ENCODE measurements at places on chromosomes 5 and 9. TPM values are rescaled to one million over a fixed set of nuclear protein-coding genes. Genes with fewer than 3 reads are reported as not detected.
A peak's percentile ranks its signal among the peaks of the same experiment; 100 is the strongest.

HINT2 gene
- polyA plus RNA-seq = 41.6 TPM

NR2F1-AS1 gene
- polyA plus RNA-seq = 2.7 TPM

TEK gene
- polyA plus RNA-seq = 20.4 TPM

TTC1 gene
- polyA plus RNA-seq = 23.9 TPM

GRCh38 chr5:77424921-77425320 lies 67.2 kb downstream of the WDR41 start:
- no peaks in the 10 kb centered on the region for H3K36me3 ChIP-seq
- no peaks in the 10 kb centered on the region for H3K4me1 ChIP-seq
- no peak for DNase-seq
- no peak overlapping the region for H3K4me3 ChIP-seq
- H3K27ac ChIP-seq = no peak overlapping the region

DNA sequence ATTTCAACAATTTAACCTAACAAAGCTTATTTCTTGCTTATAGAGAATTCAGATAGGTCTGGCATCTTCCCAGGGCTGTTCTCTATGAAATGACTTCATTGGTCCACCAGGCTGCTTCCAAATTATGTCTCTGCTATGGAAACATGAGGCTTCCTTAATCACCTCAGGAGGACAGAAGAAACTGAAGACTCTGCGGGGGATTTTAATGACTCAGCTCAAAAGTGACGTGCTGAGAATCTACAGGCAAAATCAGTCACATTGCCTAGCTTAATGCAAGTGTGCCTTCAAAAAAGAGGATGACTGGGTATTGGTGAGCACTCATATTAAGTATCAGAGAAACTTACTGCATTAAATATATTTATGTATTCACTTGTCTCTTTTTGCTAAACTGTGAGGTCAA lies 315.5 kb upstream of the RGMB start:
- H3K36me3 ChIP-seq = no peaks in the 10 kb centered on the region
- H3K4me3 ChIP-seq = no peak overlapping the region
- peaks cover 19% of the 10 kb centered on the region for H3K4me1 ChIP-seq
- H3K27ac ChIP-seq = no peak overlapping the region
- DNase-seq = no peak

MLLT3 gene
- 6.1 TPM for polyA plus RNA-seq

- no peaks in the 10 kb centered on the region for H3K27me3 ChIP-seq
- H3K36me3 ChIP-seq = no peaks in the 10 kb centered on the region
- no peak overlapping the region for H3K4me3 ChIP-seq
- no peak overlapping the region for H3K27ac ChIP-seq
- no peak for DNase-seq
- H3K4me1 ChIP-seq = no peaks in the 10 kb centered on the region
Observed at GRCh38 chr5:76745670-76746069, 29.7 kb downstream of the F2R start.

DNA sequence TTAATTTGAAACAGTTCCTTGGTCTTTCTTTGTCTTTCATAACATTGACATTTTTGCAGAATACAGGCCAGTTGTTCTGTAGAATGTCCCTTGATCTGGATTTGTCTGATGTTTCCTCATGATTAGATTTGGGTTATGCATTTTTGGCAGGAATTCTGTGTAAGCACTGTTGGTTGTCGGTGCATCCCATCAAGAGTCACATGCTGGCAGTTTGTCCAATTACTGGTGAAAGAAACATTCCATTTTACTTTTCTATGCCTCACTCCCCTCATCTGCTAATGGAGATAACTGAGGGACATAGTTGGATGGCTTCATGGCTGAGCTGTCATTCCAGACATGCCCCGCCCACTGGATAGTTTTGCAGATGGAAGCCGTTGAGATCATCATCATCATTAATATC lies 7.6 kb upstream of the ZNF618 start:
- no peaks in the 10 kb centered on the region for H3K4me1 ChIP-seq
- no peak overlapping the region for H3K4me3 ChIP-seq
- H3K36me3 ChIP-seq = no peaks in the 10 kb centered on the region
- H3K27ac ChIP-seq = no peak overlapping the region
- H3K27me3 ChIP-seq = peaks cover 8% of the 10 kb centered on the region

DNA sequence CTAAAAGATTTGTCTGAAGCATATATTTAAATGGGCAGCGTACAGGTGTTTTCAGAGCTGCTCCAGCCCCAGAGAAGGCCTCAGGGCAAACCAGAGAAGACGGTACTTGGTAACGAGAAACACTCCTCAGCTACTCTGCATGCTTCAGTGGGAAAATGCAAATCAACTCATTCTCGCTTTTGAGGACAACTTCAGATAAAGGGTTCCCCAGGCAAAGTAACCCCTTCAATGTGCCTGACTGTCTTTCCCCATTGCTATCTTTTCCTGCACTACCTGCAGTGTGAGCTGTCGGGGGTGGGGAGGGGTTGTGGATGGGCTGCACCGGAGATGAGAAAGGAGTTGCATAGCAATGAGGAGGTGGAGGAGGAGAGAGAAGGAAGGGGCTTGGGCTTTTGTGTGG lies 339.7 kb upstream of the CLINT1 start:
- no peak for DNase-seq
- H3K36me3 ChIP-seq = no peaks in the 10 kb centered on the region
- H3K27ac ChIP-seq = no peak overlapping the region
- H3K4me1 ChIP-seq = no peaks in the 10 kb centered on the region
- H3K27me3 ChIP-seq = no peaks in the 10 kb centered on the region
- no peak overlapping the region for H3K4me3 ChIP-seq

- DNase-seq = peak; percentile 66
- H3K4me3 ChIP-seq = no peak overlapping the region
- H3K36me3 ChIP-seq = no peaks in the 10 kb centered on the region
Observed at GRCh38 chr5:103475629-103476240, 86.9 kb downstream of the NUDT12 start.

DNA sequence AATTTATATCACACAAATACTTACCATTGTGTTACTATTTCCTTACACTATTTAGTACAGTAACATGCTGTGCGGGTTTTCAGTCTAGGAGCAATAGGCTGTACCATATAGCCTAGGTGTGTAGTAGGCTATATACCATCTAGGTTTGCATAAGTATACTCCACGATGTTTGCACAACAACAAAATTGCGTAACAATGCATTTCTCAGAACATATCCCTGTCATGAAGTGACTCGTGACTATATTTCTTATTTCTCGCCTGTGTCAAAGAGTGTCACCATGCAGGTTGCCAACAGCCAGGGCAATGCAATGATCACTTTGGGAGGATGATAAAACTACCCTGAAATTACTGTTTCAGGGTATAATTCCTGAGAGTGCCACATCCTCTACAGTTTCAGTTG lies 65.6 kb upstream of the CD180 start:
- H3K4me3 ChIP-seq = no peak overlapping the region
- H3K27me3 ChIP-seq = no peaks in the 10 kb centered on the region
- no peak for DNase-seq
- H3K27ac ChIP-seq = no peak overlapping the region

PCDHB2 gene
- 0.57 TPM for polyA plus RNA-seq

FOXD4L5 gene
- polyA plus RNA-seq = not detected

LRSAM1 gene
- polyA plus RNA-seq = 12.6 TPM

OBP2B gene
- not detected for polyA plus RNA-seq

DNA sequence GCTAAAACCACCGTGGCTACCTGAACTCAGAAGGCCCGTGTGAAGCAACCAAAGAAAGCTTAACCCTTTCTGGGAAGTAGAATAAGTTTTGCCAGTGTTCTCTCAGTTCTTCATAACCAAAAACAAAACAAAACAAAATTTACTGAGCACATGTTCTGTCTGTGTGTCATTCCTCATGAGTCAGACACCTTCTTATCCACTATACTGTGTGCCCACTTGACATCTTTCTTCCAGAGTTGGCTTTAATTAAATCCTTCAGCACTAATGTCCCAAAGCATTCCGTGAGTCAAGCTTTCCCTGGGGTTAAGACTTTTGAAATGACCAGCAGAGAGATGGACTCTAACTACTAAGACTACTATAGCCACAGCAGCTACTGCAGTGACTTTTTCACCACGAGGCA lies 61.3 kb downstream of the GLIS3 start:
- DNase-seq = no peak
- H3K36me3 ChIP-seq = no peaks in the 10 kb centered on the region
- peak overlapping the region; percentile 33 for H3K27ac ChIP-seq
- peaks cover 9% of the 10 kb centered on the region for H3K4me1 ChIP-seq

DNA sequence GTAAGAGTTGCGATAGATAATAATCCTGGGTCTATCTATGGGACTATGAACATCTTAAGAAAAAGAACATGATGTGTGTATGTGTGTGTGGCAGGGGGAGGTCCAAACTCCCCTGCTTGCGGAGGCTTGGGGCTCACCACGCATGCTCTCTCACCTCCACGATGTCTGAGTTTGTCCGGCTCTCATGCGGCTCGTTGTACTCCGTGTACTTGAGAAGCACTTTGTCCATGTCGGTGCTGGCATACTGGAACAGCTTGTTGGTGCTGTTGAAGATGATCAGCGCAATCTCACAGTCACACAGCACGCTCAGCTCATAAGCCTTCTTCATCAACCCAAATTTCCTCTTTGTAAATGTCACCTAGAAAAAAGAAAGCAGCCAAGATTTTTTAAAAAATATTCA lies 78.5 kb downstream of the MEF2C start:
- H3K4me1 ChIP-seq = no peaks in the 10 kb centered on the region
- H3K27ac ChIP-seq = no peak overlapping the region
- no peak for DNase-seq

DNA sequence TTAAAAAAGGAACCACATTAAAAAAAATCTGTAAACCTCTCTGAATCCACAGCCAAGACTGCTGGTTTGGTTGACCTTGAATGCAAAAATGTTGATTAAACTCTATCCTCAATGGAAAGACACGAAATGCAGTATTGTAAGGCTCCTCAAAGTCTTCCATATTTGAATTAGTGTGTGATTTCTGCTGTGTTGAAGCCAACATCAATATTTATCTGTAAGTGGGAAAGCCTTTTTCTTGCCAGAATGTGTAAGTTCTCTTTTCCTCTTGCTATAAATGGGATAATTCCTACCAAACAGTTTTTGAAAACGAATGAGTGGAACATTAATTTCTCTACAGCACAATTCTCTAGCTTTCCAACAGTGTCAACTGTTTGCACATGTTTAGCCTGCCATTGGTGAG lies 422.1 kb upstream of the TNC start:
- no peaks in the 10 kb centered on the region for H3K4me1 ChIP-seq
- H3K27ac ChIP-seq = no peak overlapping the region
- no peaks in the 10 kb centered on the region for H3K36me3 ChIP-seq
- no peak for DNase-seq
- no peaks in the 10 kb centered on the region for H3K27me3 ChIP-seq
- H3K4me3 ChIP-seq = no peak overlapping the region

DNA sequence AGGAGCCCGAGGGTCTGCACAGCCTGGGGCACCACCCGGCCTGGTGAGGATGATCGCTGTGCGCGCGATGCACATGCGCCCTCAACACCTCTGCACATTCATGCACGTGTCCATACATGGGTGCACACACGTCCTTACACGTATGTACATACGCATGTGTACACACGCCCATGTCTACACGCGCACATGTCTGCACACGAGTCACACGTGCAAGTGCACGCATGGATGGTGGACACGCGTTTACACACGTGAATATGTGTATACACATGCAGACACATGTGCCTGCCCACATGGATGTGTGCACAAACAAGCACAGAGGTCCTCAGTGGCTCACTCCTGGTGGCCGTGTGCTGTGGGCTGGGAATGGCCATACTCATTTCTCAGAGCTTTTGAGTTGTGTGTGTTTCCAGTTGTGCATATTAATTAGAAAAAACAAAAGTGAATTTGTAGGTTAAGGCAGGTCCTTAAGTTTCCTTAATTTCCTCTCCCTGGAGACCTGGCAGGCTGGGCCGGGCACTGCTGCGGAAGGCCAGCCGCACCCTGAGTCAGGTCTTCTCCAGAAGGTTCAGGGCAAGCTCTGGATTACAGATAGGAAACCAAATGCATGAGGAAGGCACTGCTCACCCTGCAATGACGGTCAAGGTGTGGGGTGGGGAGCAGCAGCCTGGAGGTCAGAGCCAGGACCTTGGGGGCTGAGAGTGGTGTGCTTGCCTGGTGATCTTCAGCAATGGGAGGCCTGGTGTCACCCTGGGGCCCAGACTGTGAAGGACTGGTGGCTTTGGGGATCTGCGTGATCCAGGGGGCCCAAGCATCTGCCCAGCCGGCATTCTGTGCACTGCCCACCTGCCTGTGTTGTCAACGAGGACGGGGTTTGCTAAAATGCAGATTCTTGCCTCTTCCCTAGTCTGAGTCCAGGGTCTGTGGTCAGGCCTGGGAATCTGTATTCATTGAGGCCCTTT lies 1.3 kb upstream of the RNU6ATAC start:
- DNase-seq = peak; percentile 48
- no peaks in the 10 kb centered on the region for H3K36me3 ChIP-seq
- peaks cover 4% of the 10 kb centered on the region for H3K4me1 ChIP-seq
- H3K4me3 ChIP-seq = no peak overlapping the region

GRCh38 chr5:58156361-58156760 lies 303.5 kb downstream of the PLK2 start:
- no peaks in the 10 kb centered on the region for H3K36me3 ChIP-seq
- H3K4me1 ChIP-seq = no peaks in the 10 kb centered on the region
- peaks cover 3% of the 10 kb centered on the region for H3K27me3 ChIP-seq
- DNase-seq = no peak
- no peak overlapping the region for H3K27ac ChIP-seq
- H3K4me3 ChIP-seq = no peak overlapping the region

GRCh38 chr5:140042643-140043507 lies at the start of gene NRG2:
Gene NRG2, minus strand, starts transcription at chr5:140043299.
- peak; percentile 65 for DNase-seq
- peaks cover 27% of the 10 kb centered on the region for H3K4me1 ChIP-seq
- H3K4me3 ChIP-seq = peak within 1 kb of the TSS; percentile 54
- peaks cover 3% of the 10 kb centered on the region for H3K27me3 ChIP-seq

GRCh38 chr5:142981886-142982820 lies 212.0 kb downstream of the ARHGAP26 start:
- no peaks in the 10 kb centered on the region for H3K27me3 ChIP-seq
- peaks cover 62% of the 10 kb centered on the region for H3K4me1 ChIP-seq
- H3K36me3 ChIP-seq = no peaks in the 10 kb centered on the region
- H3K4me3 ChIP-seq = peak overlapping the region; percentile 5
- H3K27ac ChIP-seq = peak overlapping the region; percentile 62
- DNase-seq = peak; percentile 75

GRCh38 chr5:140791089-140791488 lies 3.6 kb upstream of the PCDHA2 start:
- no peak overlapping the region for H3K4me3 ChIP-seq
- H3K27me3 ChIP-seq = no peaks in the 10 kb centered on the region
- DNase-seq = no peak
- H3K4me1 ChIP-seq = no peaks in the 10 kb centered on the region

SNCAIP gene
- 12.0 TPM for polyA plus RNA-seq

BARHL1 gene
- not detected for polyA plus RNA-seq

- no peaks in the 10 kb centered on the region for H3K36me3 ChIP-seq
- no peak for DNase-seq
- no peaks in the 10 kb centered on the region for H3K27me3 ChIP-seq
- H3K27ac ChIP-seq = no peak overlapping the region
- H3K4me1 ChIP-seq = no peaks in the 10 kb centered on the region
Observed at GRCh38 chr5:128274441-128274840, 190.9 kb downstream of the SLC12A2 start.

PCDHGA4 gene
- polyA plus RNA-seq = 2.6 TPM
